ENCODE measurements at places on chromosomes 5 and 9. TPM values are rescaled to one million over a fixed set of nuclear protein-coding genes. Genes with fewer than 3 reads are reported as not detected.

The TMEFF1 gene
- total RNA-seq, result 1.3 TPM

The C9orf153 gene
- not detected for total RNA-seq

The ALDH7A1 gene
- 71.3 TPM for total RNA-seq

The TRPM3 gene
- total RNA-seq, result not detected

The IL13 gene
- total RNA-seq, result not detected

The NDUFS4 gene
- 71.8 TPM for total RNA-seq

The KCNMB1 gene
- total RNA-seq, result 23.2 TPM

The UTP15 gene
- 18.4 TPM for total RNA-seq

The NR5A1 gene
- not detected for total RNA-seq

The PPP3R2 gene
- total RNA-seq, result not detected

The SHISAL2B gene
- total RNA-seq, result not detected

All from chondrocyte (in vitro differentiated cells).